ENCODE measurements at places on chromosomes 7 and 10. TPM values are rescaled to one million over a fixed set of nuclear protein-coding genes. Genes with fewer than 3 reads are reported as not detected.
A peak's percentile ranks its signal among the peaks of the same experiment; 100 is the strongest.

DNA sequence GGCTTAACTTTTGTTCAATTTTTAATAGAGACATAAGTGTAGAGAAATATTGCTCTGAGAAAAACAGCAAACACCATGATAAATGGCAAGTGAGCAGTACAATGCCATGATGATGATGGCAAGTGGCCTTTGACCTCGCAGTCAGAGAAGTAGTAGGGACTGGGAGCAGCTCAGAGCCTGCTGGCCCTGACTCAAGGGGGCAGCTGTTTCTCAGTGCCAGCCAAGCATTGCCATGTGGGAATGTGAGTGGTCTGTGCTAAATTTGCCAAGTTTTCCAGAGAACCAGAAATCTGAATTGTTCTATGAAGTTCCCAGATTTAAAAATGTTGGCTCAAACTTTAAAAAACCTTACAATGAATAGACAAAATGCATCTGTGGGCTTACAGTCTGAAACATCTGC, 187.9 kb downstream of the BICC1 start:
- no peak for DNase-seq

DNA sequence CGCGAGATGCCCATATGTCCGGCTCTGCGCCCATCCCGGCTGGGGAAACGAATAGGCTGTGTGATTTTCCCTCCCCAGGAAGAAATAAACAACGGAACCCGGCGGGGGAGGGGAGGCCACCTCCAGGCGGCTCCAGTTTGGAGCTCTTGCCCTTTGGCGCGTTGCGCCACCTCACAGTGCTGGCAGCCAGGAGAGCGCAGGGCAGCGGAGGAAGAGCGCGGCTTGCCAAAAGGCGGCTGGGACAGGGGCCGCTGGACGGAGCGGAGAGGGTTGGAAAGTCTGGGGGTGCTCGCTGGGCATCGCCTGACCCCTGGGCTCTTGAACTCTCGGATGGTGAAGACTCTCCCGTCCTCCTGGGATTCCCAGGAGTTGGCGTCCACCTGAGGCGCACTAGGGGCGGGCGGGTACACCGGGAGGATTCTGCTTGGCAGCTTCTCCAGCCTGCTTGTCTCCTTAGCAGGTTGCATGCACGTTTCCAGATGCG, 5.3 kb upstream of the NEUROG3 start:
- DNase-seq = no peak

DNA sequence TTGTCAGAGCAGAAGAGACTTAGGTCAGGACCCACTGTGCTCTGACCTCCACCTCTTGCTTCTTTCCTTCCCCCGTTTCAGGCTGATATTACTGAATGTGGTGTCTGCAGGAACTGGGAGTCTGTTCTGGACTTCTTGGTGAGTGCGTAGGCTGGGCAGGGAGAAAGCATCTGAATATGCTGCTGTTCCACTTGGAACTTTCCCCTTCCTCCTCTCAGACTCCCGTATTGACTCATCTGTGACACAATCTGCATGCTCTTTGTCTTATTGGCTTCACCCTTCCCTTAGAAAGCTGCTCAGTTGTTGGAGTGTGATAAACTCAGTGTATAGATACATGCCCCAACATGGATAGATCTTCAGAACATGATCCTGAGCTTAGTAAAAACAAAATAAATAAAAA, 137.6 kb upstream of the HABP2 start:
- no peak for DNase-seq

DNA sequence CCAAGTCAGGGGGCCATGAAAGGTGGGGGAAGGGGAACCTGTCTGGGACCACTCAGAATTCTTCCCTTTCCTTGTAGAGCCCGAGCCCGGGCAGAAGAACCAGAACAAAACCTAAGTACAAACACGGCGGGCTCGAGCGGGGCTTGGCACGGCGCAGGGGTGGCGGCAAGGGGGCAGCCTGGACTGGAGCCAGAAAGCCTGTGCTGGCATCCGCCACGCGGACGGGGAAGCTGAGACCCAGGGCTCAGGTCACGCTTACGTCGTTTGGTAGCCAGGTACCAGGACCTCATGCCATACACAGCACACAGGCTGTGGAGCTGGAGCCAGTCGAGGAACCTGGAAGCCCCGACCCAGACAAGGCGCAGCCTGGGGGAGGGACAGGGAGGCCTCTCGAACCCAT, 6.6 kb upstream of the GPER1 start:
- DNase-seq = no peak

Gene KCND2
- total RNA-seq = 0.07 TPM

Gene ZNF503
- 6.8 TPM for total RNA-seq

DNA sequence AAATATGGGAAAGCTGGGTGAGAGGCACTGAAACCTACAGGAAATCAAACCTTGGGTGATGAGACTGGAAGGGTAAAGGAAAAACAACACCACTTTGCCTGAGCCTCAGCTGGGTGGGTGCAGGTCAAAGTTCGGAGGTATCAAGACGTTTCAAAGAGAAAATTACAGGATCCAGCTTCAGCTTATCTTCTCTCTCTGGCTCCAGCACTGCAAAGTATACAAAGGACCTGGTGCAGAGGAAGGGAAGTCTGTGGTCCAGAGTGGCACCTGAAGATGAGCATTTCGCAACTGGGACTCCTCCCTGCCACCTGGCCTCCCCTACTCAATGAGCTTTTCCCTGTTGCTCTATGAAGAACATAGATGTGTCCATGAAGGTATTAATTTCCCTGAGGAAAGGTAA, 6.4 kb upstream of the FXYD4 start:
- no peak for DNase-seq

Gene ORAI2
- 3.1 TPM for total RNA-seq

- DNase-seq = no peak
Measured at GRCh38 chr10:118725886-118726500, 28.8 kb downstream of the CACUL1 start.

Gene CPXM2
- total RNA-seq = 4.1 TPM

DNA sequence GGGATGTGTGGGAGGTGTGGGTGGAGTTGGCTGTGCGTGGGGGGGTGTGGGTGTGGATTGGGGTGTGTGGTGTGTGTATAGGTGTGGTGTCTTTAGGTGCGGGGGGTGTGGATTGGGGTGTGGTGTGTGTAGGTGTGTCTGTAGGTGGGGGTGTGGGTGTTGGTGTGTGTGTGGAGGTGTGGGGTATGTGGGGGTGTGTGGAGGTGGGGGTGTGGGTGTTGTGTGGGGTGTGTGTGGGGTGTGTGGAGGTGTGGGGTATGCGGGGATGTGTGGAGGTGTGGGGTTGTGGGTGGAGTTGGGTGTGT, 33.9 kb downstream of the SPDYE17 start:
- no peak for DNase-seq

DNA sequence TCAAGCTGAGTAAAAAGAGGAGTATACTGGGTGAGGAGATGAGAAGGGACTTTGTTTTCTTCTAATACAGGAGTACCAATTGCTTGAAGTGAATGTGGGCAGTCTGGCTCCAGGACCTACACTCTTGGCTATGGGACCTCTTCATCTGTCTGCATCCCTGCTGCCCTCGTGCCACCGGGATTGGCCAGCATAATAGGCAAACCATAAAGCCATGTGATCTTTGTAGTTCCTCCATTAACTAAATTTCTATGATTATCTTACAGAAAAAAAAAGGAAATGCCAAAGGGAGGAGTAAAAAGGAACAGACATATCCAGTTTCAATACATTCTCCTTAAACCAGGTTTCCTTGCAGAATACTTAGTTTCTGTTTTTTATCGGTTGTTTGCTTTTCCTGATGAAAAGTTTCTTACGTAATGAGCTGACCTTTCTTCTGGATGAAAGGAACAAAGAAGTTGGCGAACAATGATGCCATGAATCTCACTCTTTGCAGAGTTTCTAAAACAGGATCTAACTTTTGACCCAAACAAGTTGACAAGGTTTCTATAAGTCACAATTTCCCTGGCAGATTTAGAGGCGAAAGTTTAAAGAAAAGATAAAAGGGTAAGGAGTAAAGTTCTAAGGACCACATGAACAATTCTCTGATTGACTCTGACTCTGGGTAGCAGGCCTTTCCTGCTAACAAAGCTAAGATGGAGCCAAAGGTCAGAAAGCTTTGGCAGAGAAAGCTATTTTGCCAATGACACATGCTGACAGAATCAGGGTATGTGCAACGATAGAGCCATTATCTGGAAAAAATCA, 54.1 kb downstream of the LAMB1 start:
- DNase-seq = no peak

GRCh38 chr7:105786520-105787470, 89.6 kb downstream of the ATXN7L1 start:
- no peak for DNase-seq

- DNase-seq = peak; percentile 81
Measured at GRCh38 chr10:11986593-11987216, 55.9 kb downstream of the UPF2 start.

DNA sequence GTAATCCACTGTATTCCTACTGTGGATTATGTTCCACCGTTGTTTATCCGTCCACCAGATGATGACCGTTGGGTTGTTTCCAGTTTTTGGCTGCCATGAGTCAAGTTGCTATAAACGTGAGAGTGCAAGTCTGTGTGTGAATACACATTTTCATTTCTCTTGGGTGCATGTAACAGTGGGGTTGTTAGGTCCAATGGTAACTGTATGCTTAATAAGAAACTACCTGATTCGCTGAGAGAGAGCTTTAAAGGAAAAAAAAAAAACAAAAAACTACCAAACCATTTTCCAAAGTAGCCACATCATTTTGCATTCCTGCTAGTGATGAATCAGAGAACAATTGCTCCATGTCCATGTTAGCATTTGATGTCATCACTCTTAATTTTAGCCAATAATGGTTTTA, 15.9 kb downstream of the UBN2 start:
- no peak for DNase-seq

DNA sequence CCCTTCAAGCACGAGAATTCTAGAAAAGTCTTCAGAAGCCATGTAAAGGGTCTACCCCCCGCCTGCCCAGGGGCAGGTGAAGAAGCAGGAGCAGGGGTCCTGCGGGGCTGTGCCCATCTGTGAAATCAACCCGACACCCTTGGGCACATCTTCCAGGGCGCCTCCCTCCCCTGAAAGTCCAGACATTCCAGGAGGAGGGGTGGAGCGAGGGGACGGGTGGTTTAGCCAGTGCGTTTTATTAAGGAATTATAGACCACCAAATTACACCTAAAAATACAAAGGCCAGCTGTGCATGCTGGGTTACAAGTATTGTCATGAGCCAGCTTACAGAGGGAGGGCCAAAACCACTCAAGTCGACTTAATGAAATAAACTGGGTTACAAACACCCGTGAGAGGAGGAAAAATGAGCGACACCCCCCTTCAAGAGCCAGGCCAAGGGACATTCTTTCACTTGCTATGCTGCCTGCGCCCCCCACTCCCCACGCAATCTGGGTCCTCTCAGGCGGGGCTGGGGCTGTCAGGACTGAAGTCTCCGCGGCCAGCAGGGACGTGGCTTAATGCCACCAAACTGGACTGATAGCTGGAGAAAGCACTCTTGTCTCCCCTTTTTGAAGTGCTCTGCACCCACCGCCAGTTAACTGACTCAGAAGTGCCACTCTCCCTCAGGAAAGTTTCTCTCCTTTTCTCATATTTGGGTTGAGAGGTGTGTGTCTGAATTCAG, 360.3 kb downstream of the FRMD4A start:
- no peak for DNase-seq

Gene PRSS37
- total RNA-seq = not detected

DNA sequence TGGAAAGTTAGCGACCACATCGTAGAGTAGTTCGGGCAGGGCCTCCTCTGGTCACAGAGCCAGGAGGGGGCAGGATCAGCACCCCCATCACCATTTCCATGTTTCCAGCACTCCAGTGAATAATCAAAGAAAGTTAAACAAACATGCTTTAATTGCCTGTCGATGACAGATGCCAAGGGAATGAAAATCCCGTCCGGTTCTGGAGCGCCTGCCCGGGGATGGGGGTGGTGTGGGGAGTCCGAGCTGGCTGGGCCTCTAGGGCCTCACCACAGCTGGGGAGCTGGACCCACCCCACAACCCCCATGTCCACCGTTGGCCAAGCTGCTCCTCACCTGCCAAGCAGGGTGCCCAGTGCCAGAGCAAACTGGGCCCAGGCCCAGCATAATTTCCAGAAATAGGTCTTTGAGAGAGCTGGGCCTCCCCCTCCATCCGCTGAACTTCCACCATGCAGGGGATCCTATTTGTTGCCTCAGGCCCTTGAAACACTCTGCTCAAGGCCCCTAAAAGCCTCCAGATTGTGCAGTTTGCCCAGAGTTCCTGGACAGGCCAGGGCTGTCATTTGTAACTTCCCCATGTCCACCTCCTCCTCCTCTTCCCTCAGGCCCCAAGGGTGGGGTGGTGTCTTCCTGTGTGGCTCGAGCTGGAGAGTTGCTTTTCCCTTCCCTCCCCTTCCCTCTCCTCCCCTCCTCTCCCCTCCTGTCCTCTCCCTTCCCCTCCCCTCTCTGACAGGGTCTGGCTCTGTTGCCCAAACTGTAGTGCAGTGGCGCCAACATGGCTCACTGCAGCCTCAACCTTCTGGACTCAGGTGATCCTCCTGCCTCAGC, 101.0 kb downstream of the MYL10 start:
- DNase-seq = peak; percentile 53

DNA sequence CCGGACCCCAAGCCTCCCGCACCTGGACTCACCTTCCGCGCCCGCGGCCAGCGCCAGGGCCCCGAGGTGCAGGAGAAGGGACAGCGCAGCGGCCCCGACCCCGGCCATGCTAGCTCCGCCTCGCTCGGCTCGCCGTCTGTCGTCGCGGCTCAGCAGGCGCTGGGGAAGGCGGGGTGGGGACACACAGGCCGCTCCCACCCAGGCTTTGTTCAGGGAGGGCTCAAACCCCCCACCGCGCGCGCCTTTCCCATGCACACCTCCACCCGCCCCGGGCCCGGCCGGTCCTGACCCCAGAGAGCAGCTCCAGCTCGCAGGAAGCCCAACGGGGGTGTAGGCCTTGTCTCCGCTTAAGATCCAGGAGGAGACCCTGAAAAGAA, at the start of gene KCP:
TSS of gene KCP (minus strand) at position 141 of the 377 bp plus-strand sequence. CDS start at position 108, 33 bp downstream.
- DNase-seq = peak; percentile 30

Gene SPDYE2
- not detected for total RNA-seq

- DNase-seq = no peak
Measured at GRCh38 chr10:45589868-45590267, 82.7 kb downstream of the ZFAND4 start.

- DNase-seq = no peak
Measured at GRCh38 chr10:98433881-98434732, 12.6 kb downstream of the HPS1 start.

DNA sequence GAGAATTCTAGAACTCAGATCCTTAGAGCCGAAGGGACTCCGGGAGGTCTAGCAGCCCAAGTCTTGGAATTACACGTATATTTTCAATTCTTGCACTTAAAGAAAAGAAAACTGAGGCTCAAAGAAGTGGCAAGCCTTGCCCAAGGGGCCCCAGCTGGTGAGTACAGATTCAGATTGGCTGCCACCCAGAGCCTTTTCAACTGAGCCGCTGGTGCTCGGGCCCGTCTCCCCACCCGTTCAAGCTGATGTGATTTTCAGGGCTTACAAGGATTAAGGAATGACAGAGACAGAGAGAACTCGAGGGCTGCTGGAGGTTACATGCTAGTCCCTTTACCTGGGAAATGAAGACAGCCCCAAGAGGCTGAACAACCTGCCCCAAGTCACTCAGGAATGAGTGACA, 117.8 kb downstream of the ABLIM1 start:
- no peak for DNase-seq

Gene SMKR1
- total RNA-seq = not detected
